A549 treated with AZD2906 at 1 μM for 4 hours (cell line): ENCODE measurements at places on chromosomes 3 and 15. TPM values are rescaled to one million over a fixed set of nuclear protein-coding genes. Genes with fewer than 3 reads are reported as not detected.

The ANKRD34C gene
- total RNA-seq, result not detected in 5 replicates

The TRIP4 gene
- 24.2 to 33.6 TPM (median 25.5 TPM) in 5 replicates for total RNA-seq

The FETUB gene
- total RNA-seq, result 0.08 to 0.34 TPM (median 0.15 TPM) in 5 replicates

The ZKSCAN7 gene
- not detected in 5 replicates for total RNA-seq

The SEMA6D gene
- total RNA-seq, result not detected in 5 replicates

The KPNA1 gene
- 50.4 to 61.0 TPM (median 60.2 TPM) in 5 replicates for total RNA-seq
